ENCODE measurements at places on chromosomes 16 and 17. TPM values are rescaled to one million over a fixed set of nuclear protein-coding genes. Genes with fewer than 3 reads are reported as not detected.

Gene KRT33B
- total RNA-seq: not detected

Gene SLC22A31
- 1.6 TPM for total RNA-seq

Gene FSCN2
- total RNA-seq: 0.30 TPM

Gene SRL
- not detected for total RNA-seq

Gene INCA1
- 0.53 TPM for total RNA-seq

Gene BAIAP3
- 0.34 TPM for total RNA-seq

Gene CCL8
- not detected for total RNA-seq

Gene PYDC1
- not detected for total RNA-seq
